ENCODE measurements at places on chromosomes 1 and 21. TPM values are rescaled to one million over a fixed set of nuclear protein-coding genes. Genes with fewer than 3 reads are reported as not detected.
A peak's percentile ranks its signal among the peaks of the same experiment; 100 is the strongest.

GRCh38 chr1:236332092-236332758 is 50.5 kb upstream of the ERO1B start:
- DNase-seq: no peak

DNA sequence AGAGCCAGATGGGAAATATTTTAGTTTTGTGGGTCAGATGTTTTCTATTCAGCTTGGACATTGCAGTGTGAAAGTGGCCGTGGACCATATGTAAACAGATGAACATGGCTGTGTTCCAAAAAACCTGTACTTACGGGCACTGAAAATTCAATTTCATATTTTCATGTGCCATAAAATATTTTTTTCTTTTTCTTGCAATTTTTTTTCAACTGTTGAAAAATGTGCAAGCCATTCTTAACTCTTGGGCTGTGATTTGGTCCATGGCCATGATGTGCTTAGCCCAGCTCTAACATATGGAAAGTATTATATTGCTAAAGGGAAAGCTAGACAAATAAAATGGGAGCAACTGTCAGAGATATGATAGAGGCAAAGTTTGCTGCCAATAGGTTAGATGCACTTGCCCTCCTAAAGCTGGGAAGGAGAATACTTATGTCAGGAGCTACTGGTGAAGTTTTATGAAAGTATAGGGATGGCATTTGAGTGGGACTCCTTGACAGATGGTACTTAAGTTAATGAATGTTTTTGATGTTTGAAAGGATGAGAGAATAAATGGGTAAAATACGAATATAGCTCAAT is 240.3 kb downstream of the RYR2 start:
- DNase-seq: no peak

DNA sequence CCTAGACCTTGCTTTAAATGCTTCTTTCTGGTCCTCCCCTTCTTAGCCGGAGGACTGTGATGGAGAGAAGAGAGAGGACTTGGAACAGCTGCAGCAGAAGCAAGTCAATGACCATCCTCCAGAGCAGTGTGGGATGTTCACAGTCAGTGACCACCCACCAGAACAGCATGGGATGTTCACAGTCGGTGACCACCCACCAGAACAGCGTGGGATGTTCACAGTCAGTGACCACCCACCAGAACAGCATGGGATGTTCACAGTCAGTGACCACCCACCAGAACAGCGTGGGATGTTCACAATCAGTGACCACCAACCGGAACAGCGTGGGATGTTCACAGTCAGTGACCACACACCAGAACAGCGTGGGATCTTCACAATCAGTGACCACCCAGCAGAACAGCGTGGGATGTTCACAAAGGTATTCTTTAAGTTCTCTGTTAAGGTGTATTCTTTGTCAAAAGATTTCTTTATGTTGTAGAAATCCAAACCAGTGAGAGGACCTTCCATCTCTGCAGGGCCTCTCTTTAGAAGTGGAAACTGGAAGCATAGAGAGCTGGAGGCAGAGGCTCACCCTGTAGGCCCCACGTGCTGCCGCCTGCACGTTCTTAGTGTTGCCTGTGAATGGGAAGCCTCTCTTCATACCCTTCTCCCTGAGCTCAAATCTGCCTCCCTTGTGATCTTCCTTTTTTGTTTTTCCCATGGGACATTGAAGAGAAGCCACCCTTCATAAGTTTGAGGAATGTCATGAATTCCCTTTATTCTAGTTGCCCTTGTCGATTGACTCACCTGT is 10.6 kb downstream of the PCNT start:
- no peak for DNase-seq

GRCh38 chr1:167720965-167721616 is 691 bp upstream of the MPZL1 start:
- DNase-seq: peak; percentile 72

- DNase-seq: no peak
These were observed 73.6 kb upstream of the ZRANB2 start for GRCh38 chr1:71154429-71154828.

- DNase-seq: no peak
These were observed 50.7 kb downstream of the KMO start for GRCh38 chr1:241582921-241583321.

DNA sequence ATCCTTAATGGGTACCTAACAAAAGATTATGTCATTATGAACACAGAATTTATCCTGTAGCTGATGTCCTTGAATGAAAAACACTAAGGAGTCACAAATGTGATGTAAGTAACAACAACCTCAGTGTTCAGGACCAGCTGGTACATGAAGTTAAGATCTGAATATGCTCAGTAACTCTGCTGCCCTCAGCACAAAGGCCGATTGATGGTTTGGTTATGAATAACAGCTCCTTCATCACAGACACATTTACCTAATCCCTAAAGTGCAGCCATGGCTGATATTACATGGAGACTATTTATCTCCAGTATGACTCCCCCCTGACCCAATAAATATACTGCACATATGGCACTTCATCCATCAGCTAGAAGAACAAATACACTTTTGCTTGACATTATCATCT is 75.2 kb downstream of the PLPPR5 start:
- no peak for DNase-seq

DNA sequence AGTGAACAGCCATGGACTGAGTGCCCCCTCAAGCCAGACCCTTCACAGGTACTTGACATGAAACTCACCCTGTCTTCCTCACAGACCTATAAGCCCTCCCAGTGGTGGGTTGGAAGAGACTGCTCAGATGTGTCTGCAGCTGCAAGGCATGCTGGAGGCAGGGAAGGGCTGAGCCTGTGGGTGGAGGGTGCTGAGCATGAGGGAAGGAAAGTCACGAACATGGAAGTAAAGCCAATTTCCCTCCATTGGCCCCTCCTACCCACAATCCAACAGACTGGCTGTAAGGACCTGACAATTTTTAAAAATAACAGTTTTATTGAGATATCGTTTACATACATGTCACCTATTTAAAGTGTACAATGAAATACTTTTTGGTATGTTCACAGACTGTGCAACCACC is 44.1 kb downstream of the RCSD1 start:
- DNase-seq: no peak

GRCh38 chr1:86205741-86206140 is 49.2 kb upstream of the COL24A1 start:
- peak; percentile 21 for DNase-seq

Gene FTCD
- 0.13 TPM for total RNA-seq

Gene TNFRSF9
- total RNA-seq: 0.06 TPM

Gene COL8A2
- 0.26 TPM for total RNA-seq

Gene RGSL1
- total RNA-seq: not detected
